ENCODE measurements at places on chromosomes 16 and 17. TPM values are rescaled to one million over a fixed set of nuclear protein-coding genes. Genes with fewer than 3 reads are reported as not detected.
A peak's percentile ranks its signal among the peaks of the same experiment; 100 is the strongest.

DNA sequence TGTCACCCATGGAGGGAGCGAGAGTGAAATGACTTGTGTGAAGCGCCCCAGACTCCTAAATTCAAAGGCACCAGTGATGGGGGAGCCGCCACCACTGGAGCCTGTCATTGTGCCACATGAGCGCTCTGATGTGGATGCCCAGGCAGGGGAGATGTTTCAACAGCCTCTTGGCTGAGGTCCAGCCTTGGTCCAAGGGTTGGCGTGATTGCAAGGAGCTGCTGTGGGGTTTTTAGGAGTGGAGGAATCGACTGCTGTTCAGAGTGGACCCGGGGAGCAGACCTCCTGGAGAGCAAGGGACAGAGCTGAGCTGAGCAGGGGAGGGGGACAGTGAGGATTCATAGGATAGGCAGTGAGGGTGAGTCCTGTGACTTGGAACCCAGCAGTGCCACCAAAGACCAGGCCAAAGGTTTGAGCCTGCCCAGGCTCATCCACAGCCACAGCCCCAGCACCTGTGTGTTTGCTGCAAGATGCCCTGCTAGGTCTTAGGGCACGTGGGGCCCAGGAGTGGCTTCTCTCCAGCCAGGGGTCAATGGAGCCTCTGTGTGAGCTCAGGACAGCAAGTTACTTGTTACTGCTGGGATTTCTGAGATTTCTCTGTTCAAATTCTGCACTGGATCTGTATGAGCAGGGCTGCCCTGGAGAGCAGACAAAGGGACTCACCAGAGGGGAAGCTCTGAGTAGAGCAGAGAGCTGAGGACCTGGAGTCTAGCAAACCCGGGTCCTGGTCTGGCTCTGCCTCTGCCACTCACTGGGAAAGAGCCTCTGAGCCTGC, 20.3 kb downstream of the RHBDL3 start:
- DNase-seq: no peak

- DNase-seq: no peak
Observed at GRCh38 chr17:55395803-55396505, 25.7 kb downstream of the MMD start.

GRCh38 chr17:49727380-49727779, 19.6 kb upstream of the SLC35B1 start:
- no peak for DNase-seq

GRCh38 chr17:81033535-81034167, 1.3 kb upstream of the BAIAP2 start:
- no peak for DNase-seq

- DNase-seq: no peak
Observed at GRCh38 chr16:77745972-77746371, 23.7 kb downstream of the NUDT7 start.

- DNase-seq: peak; percentile 95
Observed at GRCh38 chr16:20611350-20611902, 35.3 kb upstream of the ACSM2B start.

DNA sequence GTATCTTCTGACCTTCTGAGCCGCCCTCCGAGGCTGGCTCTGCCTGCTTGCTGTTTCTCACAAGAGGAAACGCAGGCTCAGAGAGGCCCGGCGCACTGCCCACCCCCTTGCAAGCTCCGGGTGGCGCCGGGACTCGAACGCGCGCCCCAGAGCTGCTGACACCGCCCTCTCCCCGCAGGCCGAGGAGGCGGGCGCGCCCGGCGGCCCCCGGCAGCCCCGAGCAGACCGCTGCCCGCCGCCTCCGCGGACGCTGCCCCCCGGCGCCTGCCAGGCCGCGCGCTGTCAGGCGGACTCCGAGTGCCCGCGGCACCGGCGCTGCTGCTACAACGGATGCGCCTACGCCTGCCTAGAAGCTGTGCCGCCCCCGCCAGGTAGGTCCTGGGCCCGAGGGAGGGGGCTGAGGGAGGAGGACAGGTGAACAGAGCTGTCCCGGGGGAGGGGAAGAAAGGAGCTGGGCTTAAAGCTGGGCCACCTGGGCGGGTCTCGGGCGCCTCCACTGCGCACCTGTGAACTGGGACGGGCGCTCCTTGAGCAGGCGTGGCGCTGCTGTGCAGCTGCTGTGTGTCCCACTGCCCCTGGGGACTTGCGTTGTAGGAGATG, 18.2 kb downstream of the WFDC1 start:
- DNase-seq: no peak

DNA sequence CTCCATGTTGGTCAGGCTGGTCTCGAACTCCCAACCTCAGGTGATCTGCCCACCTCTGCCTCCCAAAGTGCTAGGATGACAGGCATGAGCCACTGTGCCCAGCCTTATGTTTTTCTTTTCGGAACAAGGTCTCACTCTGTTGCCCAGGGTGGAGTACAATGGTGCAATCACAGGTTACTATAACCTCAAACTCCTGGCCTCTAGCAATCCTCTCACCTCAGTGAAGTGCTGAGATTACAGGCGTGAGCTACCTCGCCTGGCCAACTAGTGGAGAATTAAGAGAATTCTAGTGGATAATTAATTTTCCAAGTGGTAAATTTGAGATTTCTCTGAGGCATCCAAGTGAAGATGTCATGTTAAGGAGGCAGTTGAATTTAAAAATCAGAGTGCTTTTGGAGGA, 2.9 kb upstream of the FBXO47 start:
- no peak for DNase-seq

DNA sequence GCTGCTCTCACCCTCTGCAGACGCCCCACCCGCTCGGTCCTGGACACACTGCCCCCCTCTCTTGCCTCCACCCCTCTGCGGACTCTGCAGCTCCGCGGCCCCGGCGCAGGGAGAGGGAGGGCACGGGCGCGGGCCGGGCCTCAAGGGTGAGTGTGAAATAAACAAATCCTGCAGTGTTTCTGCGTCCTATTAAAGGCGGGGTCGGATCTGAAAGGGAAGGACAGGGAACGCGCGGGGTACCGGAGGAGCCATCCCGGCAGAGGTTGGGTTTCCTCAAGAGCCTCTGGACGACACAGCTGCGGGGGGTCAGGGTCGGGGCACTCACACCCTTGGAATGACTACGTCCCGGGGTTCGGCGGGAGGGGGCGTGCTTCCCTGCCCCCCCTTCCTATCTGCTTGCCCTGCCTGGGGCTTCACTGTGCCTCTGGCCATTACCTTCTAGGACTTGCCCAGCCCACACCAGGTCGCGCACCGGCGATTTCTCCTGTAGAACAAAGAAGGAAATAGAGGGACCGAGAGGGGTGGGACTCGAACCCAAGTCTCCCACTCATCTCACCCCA, 466 bp upstream of the HSF4 start:
- DNase-seq: peak; percentile 45

DNA sequence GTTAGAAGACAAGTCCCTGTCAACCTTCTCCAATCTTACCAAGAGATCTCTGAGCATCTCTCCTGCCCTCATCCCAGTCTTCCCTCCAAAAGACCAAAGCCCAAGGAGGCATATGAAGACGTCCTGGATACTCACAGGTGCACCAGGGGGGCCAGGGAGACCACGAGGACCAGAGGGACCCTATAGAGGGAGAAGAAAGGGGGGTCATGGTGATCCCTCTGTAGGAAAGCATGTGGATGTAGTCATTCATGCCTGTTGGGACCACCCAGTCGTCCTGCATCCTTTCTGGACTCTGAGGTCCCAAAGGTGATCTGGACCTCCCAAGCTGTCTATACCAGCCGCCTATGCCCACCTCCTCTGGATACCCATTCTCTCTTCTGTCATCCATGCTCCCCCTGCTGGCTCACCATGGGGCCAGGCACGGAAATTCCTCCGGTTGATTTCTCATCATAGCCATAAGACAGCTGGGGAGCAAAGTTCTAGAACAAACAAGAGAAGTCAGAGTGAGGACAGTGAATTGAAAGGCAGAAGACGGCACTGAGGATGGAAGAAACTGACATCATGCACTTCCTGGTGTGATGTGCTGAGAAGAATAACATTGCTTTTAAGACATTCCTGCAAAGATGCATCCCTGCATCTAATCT, 3.3 kb downstream of the COL1A1 start:
- peak; percentile 65 for DNase-seq

Gene CHST6
- 0.15 TPM for total RNA-seq

Gene CD79B
- total RNA-seq: 0.81 TPM

Data from left lobe of liver (tissue), 2 donors.